ENCODE measurements at places on chromosomes 1 and 21.
A peak's percentile ranks its signal among the peaks of the same experiment; 100 is the strongest.

DNA sequence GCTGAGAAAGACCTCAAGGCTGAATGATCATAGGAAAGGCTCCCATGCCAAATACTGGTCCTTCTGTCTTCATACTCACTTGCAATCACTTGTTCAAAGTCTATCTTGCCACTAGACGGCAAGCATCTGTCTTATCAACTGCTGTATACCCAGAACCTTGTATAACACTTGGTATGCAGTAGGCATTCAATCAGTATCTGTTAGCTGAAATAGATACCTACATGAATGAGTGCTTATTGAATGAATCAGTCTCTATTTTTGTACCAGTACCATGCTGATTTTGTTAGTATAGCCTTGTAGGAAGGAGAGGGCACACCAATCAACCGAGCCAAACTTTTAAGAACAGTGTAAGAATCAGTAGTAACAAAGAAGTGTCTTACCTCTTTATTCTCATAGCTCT is 80.6 kb downstream of the NIBAN1 start:
- no peak for DNase-seq

GRCh38 chr1:23403735-23404486 is 20.6 kb downstream of the TCEA3 start:
- peak; percentile 78 for DNase-seq

- DNase-seq = no peak
Observed at GRCh38 chr1:230274254-230274653, 151.9 kb downstream of the PGBD5 start.

DNA sequence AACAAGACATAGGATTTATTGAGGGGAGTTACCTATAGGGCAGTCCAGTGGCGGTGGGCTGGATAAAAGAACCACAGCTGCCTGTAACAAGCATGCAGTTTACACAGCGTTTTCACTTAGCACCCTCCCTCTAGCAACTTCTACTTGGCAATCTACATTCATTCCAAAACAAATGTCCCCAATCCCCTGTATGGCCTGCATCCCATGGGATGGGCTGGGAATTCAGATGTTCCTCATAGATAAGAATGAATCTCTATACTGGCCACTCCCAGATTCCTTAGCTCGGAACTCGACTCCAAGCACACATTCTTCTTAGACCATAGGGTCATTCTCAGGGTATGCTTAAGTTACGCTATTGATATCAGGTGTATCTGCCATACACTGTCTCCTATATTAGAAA is 33.3 kb downstream of the PCP4 start:
- DNase-seq = no peak

DNA sequence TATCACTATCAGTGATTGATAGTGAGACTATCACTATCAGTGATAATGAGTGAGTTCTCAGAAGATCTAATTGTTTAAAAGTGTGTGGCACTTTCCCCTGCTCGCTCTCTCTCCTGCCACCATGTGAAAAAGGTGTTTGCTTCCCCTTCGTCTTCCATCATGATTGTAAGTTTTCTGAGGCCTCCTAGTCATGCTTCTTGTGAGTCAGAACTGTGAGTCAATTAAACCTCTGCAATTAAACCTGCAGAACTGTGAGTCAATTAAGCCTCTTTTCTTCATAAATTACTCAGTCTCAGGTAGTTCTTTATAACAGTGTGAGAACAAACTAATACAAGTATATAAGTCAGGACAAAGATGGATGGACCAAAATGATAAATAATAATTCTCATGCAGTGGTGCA is 7.0 kb upstream of the IL23R start:
- no peak for DNase-seq

DNA sequence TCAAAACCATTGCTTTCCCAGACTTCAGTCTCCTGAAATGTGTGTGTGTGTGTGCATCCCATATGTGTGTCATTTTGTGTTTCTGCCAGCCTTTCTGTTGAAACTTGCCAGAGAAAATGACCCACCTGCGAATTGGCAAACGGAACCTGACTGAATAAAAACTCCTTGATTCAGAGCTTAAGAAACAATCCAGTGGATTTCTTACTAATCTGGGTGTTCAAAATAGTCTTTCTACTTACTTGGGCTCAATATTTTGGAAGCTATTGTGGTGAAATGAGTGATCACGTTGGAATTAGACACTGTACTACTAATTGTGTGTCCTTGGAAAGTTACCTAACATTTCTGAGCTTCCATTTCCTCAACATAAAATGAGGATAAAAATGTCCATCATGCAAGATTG is 138.9 kb upstream of the ERG start:
- DNase-seq = no peak

DNA sequence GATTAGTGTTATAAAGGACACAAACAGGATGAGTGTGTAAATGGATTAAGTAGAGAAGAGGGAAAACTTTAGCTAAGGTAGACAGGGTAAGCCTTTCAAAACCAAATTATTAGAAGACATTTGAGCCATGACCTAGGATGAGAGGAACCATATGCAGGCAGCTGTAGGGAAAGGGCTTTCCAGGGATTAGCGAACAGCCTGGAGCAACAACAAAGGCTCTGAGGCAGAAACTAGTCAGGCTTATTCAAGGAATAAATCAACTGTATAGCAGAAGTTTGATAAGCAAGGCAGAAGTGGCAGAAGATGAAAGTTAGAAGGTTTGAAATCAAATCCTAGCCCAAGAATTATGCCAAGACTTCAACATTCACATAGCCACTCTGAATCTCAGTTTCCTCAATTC is 21.3 kb downstream of the AIDA start:
- DNase-seq = no peak

DNA sequence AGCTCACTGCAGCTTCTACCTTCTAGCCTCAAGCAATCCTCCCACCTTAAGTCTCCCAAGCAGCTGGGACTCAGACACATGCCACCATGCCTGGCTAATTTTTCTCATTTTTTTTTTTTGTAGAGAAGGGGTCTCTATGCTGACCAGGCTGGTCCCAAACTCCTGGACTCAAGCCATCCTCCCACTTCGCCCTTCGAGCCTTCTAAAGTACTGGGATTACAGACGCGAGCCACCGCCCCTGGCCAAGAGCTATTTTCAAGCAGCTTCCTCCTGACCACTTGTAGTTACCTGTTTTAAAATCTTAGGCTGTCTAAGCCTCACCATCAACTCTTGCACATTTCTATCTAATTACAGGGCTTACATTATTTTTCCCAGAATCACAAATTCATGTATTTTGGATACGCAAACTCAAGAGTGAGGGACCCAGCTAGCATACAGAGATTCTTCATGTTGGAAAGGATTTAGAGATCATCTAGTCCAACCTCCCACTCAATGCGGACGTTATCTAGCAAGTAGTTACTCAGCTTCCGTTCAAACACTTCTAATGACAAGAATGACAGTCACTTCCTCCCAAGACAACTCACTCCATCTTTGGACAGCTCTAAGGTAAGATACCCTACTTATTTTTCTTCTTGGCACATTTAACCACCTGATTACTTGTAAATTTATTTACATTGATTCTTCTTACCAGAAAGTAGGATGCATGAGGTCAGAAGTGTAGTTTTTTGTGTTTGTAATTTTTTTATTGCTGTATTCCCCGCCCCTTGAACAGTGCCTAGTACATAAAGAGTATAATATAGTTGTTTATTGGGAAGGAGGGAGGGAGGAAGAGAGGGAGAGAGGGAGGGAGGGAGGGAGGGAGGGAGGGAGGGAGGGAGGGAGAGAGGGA is 65.4 kb downstream of the LUZP1 start:
- no peak for DNase-seq

DNA sequence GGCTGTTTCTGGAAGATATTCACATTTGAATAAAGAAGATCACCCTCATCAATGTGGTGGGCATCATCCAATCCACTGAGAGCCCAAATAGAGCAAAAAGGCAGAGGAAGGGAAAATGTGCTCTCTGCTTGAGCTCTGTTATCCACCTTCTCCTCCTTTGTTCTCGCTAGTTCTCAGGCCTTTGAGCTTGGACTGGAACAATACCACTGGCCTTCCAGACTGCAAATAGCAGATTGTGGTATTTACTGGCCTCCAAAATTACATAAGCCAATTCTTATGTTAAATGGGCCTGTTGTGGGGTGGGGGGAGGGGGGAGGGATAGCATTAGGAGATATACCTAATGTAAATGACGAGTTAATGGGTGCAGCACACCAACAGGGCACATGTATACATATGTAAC is 219.3 kb downstream of the C1orf94 start:
- DNase-seq = no peak

- DNase-seq = no peak
Observed at GRCh38 chr1:203796236-203796605, 798 bp downstream of the ZBED6 start.

DNA sequence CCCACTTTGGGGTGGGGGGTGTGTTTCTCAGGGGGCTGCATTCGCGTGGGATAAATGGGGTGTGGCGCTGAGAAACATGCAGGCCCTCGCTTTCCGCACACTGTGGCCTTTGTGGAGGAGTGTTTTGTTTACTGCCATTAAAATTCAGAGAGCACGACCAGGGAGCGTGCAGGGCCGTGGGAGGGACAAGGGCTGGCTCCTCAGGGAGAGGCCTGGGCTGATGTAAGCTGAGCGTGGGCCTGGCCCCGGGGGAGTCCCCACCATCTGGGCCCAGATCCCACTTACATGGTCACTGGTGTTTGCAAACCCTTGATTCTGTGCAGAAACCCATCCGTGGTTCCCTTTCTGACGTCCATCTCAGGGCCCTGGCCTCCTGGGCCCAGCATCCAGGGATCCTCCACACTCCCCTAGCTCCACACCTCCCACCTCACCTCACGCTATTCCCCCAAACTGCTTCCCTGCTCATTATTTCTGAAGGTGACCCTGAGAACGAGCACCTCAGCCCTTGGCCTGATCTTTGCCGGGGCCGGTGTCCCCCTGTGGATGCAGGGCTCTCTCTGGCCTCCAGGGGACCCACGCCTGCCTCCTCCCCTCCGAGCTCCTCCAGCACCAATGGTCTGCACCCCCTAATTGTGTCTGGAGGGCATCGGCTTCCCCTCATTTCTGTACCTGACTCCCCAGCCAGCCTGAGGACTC is 92.5 kb upstream of the SIM2 start:
- no peak for DNase-seq

DNA sequence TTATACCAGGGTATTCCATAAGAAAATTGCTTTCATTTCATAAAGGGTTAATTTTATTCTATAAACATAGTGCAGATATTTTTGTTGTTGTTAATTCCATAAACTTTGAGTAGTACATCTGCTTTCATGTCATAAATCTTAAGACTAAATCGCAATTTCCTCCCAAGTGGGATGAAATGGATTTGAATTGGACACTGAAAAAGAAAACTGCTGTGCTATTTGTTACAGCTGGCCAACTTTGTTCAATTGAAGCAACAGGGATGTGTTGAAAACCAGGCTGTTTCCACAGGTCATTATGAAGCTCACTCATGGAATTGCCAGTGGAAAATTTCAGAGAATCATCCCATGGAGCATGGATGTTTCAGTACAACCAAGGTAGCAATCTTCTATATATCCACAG is 252.5 kb upstream of the RGS18 start:
- no peak for DNase-seq

GRCh38 chr1:113835686-113836290 is 23.5 kb upstream of the RSBN1 start:
- DNase-seq = no peak

DNA sequence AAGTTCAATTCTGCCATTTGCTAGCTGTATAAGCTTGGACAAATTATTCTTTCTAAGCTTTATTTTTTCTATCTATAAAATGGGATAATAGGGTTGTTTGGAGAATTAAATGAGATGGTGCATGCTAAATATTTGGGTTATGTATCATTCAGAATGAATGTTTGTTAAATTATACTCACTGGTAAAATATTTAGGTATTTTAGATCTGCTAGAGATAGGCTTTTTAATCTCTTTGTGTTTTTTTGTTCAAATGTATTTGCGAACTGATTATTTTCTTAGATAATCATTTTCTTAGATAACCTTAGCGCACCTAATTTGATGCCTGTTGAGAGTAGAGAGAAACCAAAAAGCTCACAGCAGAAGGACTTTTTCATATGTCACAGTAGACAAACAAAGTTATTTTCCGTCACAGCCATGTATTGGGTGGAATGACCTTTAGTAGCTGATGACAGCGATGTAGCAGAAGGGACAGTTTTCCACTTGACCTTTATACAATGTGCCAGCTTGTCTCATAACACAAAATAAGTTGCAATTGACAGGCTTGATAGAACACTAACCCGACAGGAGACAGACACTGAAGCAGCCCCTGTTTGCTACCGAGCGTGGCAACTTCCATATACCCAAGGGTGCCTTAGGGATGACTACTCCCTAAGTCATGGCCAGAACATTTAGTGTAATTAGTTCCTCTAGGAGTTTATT is 93.0 kb downstream of the DISC1 start:
- DNase-seq = no peak

DNA sequence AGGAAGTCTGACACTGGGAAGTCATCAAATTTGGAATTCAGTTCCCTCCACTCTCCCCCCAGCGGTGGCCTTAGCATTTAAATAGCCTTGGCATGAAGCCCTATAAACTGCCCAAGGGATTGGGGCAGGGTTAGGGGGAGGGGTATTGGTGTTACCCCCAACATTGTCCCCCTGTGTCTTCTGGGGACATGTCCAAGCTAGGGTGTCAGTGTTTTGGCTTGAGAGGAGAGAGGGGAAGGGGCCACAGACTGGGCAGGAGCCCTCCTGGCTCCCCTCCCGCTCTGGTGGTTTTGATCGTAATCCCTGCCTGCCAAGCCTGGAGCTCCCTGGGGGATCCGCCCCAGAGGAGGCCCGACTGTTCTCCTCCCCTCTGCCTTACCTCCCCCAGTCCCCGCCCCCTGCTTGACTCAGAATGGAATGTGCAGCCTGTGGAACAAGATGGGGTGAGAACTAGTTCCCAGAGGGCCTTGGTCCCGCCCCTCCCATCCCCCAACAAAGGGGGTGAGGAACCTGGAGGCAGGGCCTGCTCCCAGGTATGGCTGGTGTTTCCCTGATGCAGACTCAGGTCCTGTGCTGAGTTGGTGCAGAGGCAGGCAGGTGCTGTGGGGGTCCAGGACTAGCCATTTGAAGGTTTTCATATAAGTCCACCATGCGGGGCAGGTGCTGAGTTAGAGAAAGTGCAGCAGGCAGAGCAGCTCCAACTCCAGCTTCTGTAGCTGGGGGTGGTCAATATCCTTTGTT is 7.4 kb downstream of the SOX13 start:
- no peak for DNase-seq

- no peak for DNase-seq
Observed at GRCh38 chr1:184861755-184862336, 107.2 kb upstream of the EDEM3 start.

- no peak for DNase-seq
Observed at GRCh38 chr1:182279724-182280503, 111.7 kb downstream of the GLUL start.

- DNase-seq = peak; percentile 13
Observed at GRCh38 chr21:44293551-44294231, 6.2 kb upstream of the PFKL start.

GRCh38 chr1:96698342-96698983 is 23.1 kb upstream of the PTBP2 start:
- DNase-seq = no peak
